ENCODE measurements at places on chromosomes 12 and 14.

DNA sequence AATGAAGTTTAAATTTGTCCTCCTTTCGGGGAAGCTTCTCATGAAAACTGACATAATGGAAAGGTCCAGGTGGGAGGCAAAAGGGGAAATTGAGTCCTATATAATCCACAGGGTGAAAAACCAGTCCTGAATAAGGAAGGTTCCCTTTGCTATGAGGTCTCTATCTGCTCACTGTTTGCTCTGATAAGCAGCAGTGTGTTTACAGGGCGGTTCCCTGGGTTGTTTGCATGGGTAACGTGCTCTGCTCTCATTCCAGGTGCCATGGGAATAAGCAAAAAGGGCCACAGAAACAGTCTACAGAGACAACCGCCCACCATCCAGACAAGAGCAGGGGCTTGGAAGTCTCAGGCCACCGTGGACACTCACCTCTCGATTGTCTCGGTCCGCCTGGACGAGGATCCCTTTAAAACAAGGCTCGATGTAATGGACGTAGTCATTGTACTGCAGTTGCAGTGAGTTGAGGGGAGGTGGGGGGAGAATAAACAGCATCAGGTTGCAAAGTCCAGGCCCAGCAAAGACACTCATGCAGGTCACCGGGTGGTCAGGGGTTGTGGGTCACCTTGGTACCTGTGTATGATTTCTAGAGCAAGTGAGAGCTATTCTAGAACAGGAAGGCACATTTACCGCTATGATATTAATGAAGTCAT, 32.7 kb downstream of the CACNA2D4 start:
- no peak for DNase-seq

- no peak for DNase-seq
Measured at GRCh38 chr12:70248876-70249275, 5.6 kb downstream of the CNOT2 start.

- DNase-seq: peak; percentile 79
Measured at GRCh38 chr12:26097046-26097878, 27.6 kb downstream of the BHLHE41 start.

GRCh38 chr12:19962192-19962591, 406.1 kb upstream of the PDE3A start:
- no peak for DNase-seq

- DNase-seq: no peak
Measured at GRCh38 chr12:120764816-120765215, 39.2 kb downstream of the ACADS start.

- DNase-seq: no peak
Measured at GRCh38 chr12:80777587-80777986, 60.9 kb downstream of the MYF5 start.

Measured in right hindlimb (tissue), 1 donor.